ENCODE measurements at places on chromosomes 16 and 17.

- DNase-seq, result no peak
Measured at GRCh38 chr17:76238847-76239537, 1.3 kb downstream of the RNF157 start.

DNA sequence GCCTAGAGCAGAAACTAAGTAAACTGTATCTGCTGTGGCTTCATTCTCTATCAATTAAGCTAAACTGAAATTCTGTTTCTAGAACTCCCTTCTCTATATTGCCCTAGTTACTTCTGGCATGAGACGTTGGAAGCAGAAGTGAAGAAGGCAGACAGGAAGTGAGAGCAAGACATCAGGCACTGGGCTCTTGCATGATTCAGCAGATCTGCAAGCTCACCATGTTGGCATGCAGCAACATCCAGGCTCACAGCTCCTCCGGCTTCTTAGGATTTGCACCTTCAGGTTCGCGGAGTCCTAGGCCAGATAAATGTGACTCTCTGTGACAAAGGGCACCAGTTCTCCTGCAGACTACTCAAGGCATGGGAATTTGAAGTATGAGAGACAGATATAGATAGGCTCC, 148.3 kb downstream of the CDH8 start:
- no peak for DNase-seq

- no peak for DNase-seq
Measured at GRCh38 chr17:68771867-68772515, 170.8 kb upstream of the FAM20A start.

- DNase-seq, result no peak
Measured at GRCh38 chr16:61713787-61714186, 322.5 kb downstream of the CDH8 start.

All from DMS79 treated with DMSO at 0.1 percent for 48 hours (cell line).